Stimulated activated CD4-positive, alpha-beta T cell treated with anti-CD3 and anti-CD28 coated beads, Interleukin-1b, Interleukin-23, amount 100 ng/mL, for 24 hours (primary cell): ENCODE measurements at places on chromosomes 1 and 21.

- no peak for DNase-seq
Measured at GRCh38 chr1:215044151-215044550, 38.4 kb upstream of the KCNK2 start.

DNA sequence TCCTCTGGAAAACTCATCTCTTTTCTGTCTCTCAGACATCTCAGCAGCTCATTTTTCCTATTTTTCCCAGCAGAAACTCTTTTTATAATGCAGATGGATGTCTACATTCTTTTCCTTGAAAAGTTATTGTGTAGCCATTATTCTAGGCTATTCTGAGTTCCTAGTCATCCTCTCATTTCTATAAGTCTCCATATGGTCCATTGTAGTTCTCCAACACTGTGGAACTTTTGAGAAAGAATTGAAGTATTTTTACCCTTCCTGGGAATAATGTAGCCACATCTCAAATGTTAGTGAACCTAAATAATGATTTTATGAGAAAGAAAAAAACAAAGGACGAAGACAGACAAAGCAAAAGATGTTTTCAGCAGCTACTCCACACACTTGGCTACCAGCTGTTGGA lies 26.4 kb upstream of the GPR25 start:
- DNase-seq, result no peak

- DNase-seq, result no peak
Measured at GRCh38 chr1:113675302-113675701, 84.0 kb downstream of the PHTF1 start.

DNA sequence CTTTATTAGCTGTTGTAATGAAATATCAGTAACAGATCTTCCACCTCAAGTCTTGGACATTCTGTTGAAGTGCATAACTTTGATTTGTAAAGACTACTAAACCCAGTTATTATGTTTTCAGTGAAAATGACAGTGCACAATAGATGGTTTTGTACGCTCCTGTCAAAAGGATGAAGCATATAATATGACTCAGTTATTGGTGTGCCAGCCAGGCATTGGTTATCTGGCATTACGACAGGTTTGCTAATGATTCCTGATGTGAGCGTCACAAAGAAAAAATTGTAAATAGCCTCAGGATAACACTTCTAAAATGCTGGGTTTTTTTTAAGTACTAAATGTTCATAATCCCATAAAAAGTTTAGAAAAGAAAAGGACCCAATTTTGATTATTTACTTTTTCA lies 147.9 kb downstream of the MAGI3 start:
- no peak for DNase-seq

GRCh38 chr1:15330028-15330427 lies 79.7 kb upstream of the EFHD2 start:
- no peak for DNase-seq

DNA sequence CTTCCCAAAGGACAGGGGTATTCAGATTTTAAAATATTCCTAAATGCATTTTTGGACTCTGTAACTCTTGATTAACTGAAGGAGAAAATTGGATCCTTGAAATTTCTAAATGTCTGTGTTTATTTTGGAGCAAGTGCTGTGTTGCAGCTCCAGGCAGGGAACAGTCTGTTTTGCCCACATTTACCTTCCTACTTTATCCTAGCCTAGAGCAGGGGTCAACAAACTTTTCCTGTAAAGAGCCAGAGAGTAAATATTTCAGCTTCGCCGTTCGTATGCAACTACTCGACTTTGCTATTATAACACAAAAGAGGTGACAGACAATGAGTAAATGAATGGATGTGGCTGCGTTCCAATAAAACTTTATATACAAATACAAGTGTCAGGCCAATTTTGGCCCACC lies 402.2 kb downstream of the GPATCH2 start:
- DNase-seq, result no peak

DNA sequence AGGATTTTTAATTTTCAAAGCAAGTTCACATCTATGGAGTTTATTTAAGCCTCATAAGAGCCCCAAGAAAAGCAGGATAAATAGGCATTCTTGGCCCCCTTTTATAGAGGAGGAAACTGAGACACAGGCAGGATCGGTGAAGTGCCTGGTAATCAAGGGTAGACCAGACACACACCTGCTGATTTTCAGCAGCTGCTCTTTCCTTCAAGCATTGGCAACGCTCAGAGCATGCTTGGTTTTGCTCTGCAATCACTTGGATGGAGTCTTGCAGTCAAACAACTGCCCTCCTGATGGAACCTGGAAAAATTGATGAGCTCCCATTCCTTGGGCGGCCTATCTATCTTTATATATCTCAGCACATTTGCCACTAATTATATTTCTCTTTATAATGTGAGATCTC lies 478.9 kb upstream of the CAMK1G start:
- no peak for DNase-seq

GRCh38 chr21:41585199-41585994 lies 77.4 kb upstream of the TMPRSS2 start:
- no peak for DNase-seq

- DNase-seq, result no peak
Measured at GRCh38 chr1:246681900-246682895, 42.0 kb upstream of the SCCPDH start.

DNA sequence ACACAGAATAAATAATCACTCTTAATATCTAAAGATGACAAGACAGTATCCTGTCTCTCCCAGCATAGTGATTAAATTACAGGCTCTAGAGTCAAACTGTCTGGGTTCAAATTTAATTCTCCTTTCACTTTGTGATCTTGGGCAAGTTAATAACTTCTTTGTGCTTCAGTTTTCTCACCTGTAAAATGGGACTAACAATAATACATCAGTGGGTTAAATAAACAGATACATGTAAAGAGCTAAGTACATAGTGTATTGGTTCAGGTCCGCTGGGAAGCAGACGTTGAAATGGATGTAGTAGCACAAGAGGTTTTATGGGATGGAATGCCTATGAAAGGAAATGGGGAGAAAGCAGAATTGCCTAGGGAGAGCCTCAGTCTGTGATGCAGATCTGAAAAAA lies 10.7 kb downstream of the ZFYVE9 start:
- DNase-seq, result no peak

DNA sequence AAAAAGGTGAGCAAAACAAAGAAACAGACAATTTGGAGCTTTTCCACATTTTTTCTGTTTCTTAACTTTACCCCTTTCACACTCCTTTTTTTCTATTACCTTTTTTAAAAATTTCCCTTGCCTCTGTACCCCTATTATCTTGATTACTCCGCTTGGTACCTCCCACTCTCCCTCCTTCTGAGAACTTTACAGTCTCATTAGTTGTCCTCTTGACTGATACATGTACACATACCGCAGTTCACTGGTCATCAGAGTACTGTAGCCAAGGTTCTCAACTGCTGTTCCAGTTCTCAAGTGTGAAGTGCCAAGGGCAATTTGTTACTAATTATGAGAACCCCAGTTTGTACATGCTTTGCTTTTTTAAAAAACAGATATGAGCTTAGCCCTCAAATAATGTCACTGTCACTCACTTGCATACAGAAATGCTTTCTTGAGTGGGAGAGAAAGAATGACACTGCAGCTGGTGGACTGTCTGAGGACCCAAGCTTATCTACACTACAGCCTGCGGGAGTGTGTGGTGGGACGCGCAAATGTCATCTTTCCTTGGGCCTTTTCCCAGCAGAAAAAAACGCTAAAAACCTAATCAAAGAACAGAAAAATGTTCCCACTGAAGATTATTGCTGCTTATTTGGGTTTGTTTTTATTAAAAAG lies 160.8 kb downstream of the DISP1 start:
- DNase-seq, result no peak

DNA sequence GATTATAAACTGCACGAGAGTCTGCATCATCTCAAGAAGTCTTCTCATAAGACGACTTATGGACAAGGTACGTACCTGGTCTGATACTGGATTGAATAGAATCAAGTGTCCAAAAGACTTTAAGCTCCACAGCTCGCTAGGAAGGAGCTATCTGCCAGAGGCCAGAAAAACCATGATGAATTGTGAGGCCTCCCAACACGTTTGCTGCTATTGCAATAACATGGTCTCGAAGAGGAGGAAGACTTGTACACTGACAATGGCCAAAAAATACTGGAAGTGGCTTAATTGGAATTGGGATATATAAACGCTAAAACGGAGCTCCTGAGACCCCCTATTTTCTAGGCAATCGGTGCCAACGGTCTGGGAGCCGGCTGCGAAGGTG lies 534 bp downstream of the DNAJC28 start:
- no peak for DNase-seq
